ENCODE measurements at places on chromosomes 4 and X.

DNA sequence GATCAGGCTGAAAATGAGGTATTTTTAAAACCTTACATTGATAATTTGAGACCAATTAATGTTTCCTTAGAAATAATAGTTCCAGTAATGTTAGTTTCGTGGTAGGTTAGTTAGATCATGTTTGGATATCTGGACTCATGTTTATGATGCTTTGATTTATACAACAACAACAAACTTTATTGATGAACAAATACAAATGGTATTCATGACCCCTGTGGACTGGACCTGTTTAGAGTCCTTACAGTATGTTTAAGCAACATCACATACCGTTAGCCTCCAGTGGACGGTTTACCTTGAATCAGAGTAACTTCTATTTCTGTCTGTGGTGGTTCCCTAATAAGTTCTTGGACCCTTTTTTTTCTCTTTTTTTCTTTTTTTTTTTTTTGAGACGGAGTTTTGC, 18.0 kb downstream of the ZRSR2 start:
- no peak for DNase-seq

GRCh38 chrX:17655211-17656034, 81.9 kb upstream of the SCML1 start:
- no peak for DNase-seq

DNA sequence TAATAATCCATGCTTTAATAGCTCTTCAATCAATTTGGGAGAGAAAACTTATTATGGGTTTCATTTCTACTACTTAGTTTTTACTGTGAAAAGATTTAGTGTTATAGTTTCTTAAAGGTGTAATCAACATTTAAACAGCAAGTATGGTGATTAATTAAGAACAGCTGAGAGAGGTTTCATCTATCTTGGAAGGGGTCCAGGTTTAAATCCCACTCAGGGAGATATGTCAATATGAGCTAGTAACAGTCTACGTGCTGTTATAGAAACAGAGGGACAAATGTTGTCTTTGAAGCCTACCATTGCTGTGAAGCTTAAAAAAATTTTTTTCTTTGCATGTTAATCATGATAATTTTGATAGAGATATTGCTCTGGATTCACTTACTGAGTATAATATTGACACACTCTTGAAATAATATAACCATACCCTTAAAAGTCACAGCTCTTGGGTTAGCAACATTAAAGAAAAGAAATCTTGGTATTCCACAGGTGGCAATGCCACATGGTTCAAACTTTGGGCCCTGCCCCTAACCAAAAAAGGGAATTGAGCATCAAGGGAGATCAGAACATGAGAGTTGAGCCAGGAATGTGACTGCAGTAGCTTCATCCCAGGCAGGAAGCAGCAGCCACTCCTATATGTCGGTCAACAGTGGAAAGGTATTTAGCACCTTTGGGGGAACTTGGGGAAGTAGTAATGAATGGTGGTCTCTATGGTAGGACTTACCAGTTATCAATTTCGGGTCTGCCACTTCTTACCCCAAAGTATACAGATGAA, 107.8 kb downstream of the ANK2 start:
- DNase-seq: no peak

- DNase-seq: no peak
Observed at GRCh38 chr4:77147079-77147782, 9.8 kb upstream of the CCNG2 start.

- no peak for DNase-seq
Observed at GRCh38 chrX:68710870-68711576, 63.6 kb downstream of the STARD8 start.

- peak; percentile 2 for DNase-seq
Observed at GRCh38 chrX:111352424-111352823, 59.6 kb downstream of the DCX start.

GRCh38 chr4:188660796-188661195, 521.6 kb downstream of the TRIML1 start:
- DNase-seq: no peak

- no peak for DNase-seq
Observed at GRCh38 chr4:158682066-158682465, 10.0 kb downstream of the ETFDH start.

DNA sequence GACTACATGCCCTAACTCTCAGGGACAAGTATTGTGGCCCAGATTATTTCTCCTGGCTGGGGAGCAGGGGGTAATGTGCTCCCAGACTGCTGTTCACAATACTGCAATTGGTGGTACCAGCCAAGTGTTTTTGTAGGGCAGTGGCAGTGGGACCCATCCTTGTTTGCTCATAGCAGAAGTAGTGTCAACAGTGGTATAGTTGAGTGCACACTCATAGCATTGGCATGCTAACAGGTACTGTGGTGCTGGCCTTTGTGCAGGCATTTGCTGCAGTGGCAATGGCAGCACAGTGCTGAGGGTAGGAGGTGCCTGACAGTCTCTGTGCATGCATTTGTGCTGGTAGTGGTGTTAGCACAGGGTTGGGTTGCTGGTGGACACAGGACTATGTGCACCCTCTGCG, 995.0 kb downstream of the SH3BGRL start:
- no peak for DNase-seq

- DNase-seq: no peak
Observed at GRCh38 chrX:136126872-136127406, 20.4 kb upstream of the FHL1 start.

DNA sequence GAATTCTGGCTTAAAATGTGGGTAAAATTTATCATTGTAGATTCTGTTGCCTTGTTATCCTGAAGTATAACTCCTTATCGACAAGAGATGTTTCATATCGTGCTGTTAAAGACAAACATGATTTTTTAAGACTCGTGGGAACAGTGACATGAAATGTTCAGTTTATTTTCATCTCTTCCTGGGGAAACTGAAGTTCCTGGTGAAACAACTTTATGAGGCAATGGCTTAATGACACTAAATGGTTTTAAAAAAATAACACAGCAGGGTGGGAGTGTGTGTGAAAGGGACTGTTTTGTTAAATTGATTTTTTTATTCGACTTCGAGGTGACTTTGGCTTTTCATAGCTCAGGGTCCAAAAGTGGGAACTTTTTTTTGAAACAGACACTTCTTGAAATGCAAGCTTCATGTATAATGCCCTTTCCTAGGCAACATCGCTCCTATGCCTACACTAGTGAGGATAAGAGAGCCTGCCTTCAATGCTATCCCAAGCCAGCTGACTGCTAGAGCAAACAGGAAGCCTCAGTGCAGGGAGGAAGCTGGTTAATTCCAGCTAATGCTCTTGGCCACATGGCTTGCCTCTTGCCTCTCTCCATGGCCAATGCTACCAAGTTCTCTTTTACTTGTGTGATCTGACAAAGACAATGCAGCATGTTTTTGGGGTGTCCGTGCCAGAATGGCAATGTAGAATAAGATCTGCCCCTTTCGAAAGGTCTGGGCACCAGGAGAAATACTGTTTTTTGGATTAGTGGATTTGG, 80.9 kb upstream of the PLAC1 start:
- no peak for DNase-seq

DNA sequence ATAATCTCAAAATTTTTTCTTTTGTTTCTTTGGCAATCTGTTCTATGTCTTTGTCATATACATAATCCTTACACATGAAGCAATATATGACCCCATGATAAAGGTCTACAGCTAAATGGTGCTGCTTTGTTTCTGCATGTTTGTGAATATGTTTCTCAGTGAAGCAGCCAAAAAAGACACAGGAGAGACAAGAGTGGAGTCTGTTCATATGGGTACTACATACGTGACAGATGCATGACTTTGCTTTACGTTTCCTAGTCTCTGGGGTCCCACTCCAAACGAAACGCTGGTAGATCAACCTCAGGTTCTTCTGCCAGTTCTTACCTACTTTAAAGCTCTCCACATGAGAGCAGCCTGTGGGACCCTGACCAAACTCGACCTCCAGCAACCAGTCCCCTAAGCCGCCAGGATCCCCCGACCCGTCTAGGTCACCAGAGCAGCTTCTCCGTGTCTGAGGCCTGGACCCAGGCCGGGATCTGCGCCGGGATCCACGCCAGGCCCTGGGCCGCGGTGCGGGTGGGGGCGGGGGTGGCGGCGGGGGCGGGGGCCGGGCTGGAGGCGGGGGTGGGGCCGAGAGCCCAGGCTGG, 1.5 kb downstream of the USP51 start:
- no peak for DNase-seq

GRCh38 chrX:11759172-11759460, 1.1 kb downstream of the MSL3 start:
- no peak for DNase-seq

DNA sequence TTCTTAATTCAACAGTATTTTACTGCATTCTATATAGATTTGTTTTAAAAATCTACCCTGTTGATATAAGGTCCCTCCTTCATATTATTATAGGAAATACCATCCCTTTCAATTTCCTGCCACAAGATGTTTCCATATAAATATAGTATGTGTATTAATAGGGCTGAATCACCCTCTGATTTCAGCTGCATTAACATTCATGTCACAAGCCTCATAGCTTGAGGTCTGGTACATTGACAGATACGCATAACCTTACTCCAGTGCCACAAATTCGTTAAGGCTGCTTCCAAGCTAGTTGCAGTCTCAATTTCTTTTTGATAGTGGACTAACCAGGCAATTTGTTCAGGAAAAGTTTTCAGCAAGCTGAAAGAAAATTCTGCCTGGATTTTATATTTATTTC, 128.4 kb downstream of the KLHL34 start:
- no peak for DNase-seq

DNA sequence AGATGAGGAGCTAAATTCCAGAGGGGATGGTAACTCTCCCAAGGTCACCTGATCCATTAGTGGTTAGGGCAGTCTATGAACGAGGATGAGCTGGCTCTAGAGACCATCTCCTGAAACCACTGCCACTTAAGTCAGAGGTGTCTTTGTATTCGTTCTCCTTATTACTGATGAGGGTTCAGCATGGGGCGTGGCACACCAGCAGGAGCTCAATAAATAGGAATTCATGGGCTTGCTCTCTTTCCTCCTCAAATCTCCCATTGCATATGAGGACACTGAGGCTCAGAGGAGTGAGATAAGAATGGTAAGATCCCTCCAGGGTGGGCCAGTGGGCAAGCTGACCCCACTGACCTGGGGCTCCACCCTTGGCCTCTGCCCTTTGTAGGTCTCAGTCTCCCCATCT, 1.7 kb upstream of the GATA1 start:
- DNase-seq: no peak

DNA sequence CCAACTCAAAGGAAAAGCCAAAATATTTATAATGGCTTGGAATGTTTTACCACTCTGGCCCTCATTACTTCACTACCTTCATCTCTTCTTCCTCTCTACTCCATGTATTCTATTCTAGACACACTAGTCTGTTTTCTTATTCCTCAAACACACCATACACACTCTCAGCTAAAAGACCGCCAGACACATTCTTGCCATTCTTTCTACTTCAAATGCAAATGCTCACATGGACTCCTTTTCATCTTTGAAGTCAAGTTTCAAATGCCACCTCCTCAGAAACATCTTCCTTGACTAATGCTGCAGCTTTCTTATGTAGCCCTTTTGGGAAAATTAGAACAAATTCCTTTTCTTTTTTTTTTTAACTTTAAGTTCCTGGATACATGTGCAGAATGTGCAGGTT, 412.9 kb upstream of the FMR1 start:
- DNase-seq: no peak

GRCh38 chr4:38062776-38063097, 102.5 kb downstream of the PTTG2 start:
- no peak for DNase-seq

DNA sequence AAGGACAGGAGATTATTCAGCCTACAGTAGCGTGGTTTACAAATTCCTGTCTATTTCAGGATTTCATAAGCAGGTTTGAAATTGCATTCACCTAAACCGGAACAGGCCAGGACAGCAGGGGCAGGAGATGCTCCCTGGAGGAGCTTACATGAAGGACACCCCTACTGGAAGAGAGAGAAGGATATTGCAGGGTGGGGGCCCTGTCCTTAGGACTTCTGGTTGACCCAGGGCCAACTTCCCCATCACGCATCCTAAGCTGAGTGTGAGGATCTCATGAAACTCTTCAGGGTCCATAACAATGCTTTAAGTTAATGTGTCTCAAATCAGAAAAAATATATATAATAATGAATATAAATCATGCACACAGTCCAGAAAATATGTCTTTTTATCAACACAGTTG, 6.4 kb upstream of the DHRSX start:
- no peak for DNase-seq

- DNase-seq: no peak
Observed at GRCh38 chr4:87260477-87260876, 40.1 kb upstream of the KLHL8 start.

DNA sequence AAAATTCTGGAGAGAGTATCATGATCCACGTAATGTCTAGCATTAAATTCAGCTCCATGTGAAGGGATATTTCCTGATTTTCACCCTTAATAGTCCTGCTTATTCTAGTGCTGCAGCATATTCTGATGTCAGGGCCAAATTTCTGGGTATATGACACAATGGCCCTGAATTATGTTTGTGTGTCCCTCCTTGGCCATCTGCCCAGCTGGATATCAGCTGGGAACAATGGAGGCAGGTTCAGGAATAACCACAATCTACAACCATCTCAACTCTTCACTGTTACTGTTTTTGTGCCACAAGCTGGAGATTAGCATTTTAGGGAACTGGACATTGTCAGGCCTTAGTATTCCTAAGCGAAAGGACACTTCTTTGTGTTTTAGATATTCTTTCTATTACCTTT, 3.5 kb downstream of the GLRB start:
- DNase-seq: no peak

- no peak for DNase-seq
Observed at GRCh38 chr4:169335331-169335730, 64.6 kb upstream of the SH3RF1 start.

DNA sequence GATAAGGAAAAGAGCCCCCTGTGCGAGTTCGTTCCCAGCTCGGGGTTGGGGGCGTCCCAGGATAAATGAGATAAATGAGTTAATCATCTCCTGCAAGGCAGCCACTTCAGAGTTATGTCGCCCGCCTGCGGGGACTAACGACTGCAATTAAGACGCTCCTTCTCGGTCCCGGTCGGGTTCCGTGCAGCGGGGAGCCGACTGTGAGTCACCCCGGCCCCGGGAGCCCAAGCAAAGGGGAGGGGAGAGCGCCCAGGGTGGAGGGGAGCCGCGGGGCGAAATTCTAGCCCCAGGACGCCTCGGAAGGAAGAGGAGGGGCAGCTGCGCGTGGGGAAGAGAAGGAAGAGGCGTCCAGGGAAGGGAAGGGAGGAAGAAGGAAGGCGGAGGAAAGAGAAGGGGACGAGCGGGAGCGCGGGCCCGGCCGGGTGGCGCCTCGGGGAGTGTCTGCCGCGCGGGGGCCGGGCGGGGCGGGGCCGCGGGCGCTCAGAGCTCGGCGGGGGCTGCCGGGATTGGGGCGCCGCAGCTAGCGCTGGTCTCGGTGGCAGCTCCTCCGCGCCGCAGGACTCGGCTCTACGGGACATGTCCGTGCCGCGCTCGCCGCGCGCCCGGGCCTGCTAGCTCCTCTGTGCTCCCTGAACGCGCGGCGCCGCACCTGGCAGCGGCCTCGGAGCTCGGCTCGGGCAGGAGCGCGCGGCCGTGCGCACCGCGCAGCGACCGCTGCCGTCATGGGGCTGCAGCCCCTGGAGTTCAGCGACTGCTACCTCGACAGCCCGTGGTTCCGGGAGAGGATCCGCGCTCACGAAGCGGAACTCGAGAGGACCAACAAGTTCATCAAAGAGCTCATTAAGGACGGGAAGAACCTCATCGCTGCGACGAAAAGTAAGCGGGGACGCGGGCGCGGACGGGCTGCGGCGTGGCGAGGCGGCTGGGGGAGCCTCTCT, at the start of gene ARHGAP10:
Gene ARHGAP10, plus strand, starts transcription at position 509 of the 938 bp plus-strand sequence. Its CDS starts 214 bp downstream, at position 723.
- peak; percentile 37 for DNase-seq

All from thoracic aorta (tissue), 2 donors.